ENCODE measurements at places on chromosomes 6 and 20.

- peak; percentile 16 for DNase-seq
Observed at GRCh38 chr6:150599199-150600009, at the start of gene PLEKHG1. Gene PLEKHG1, plus strand, starts transcription at chr6:150599885. Its CDS starts 133,797 bp downstream, at chr6:150733682.

DNA sequence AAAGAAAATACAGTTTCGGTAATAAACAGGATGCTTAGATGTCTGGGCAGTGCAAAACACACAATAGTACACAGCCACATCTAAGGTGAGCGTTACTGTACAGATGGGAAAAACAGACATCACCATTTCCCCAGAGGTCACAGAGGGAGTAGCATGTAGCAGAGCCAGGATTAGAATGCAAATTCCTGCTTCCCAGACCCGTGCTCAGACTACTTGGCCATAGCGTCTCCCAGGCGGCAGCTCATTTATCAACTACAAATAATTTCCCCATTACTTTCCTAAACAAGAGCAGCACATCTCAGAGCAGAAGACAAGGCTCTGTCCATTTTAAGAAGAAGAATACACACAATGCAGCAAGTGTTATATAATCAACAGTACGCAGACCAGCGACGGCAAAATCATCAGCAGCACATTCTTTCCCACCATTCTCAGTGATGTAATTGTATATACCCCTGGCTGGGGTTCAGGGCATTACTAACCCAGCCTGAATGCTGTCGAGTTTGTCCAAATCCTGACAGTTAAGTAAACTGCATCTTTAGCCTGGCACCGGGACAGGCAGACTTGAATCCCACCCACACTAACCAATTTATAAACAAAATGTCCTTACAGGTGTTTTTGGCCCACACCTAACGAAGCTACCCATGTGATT is 61.9 kb downstream of the CNKSR3 start:
- DNase-seq = peak; percentile 35

GRCh38 chr6:161225681-161226008 is 48.2 kb downstream of the AGPAT4 start:
- no peak for DNase-seq

GRCh38 chr20:60224914-60225313 is 266.7 kb downstream of the CDH26 start:
- no peak for DNase-seq

DNA sequence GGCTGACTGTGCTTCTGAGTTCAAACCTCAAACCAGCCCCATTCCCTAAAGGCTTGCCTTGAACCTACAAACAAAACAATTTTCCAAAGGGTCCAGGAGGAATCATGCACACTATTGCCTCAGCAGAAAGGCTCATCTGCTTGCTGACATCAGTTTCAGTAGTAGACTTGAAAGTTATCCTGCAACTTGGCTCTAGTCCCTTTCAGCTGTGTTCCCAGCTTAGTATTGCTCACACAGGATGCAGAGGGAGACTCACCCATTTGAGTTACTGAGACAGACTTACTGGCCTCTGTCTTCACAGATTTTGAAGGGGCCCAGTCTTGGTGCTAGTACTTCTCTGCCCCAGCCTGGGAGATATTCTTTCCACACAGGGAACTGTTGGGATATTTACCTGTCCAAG is 38.5 kb upstream of the TFB1M start:
- no peak for DNase-seq

Data from NCI-H1436 (cell line).